NCI-H187 treated with DMSO at 0.1 percent for 48 hours (cell line): ENCODE measurements at places on chromosomes 1 and 21.
A peak's percentile ranks its signal among the peaks of the same experiment; 100 is the strongest.

GRCh38 chr1:43933386-43934100 lies at the start of gene ARTN:
Gene ARTN, plus strand, starts transcription at chr1:43933801. Its CDS starts 1,856 bp downstream, at chr1:43935657.
- DNase-seq: no peak

DNA sequence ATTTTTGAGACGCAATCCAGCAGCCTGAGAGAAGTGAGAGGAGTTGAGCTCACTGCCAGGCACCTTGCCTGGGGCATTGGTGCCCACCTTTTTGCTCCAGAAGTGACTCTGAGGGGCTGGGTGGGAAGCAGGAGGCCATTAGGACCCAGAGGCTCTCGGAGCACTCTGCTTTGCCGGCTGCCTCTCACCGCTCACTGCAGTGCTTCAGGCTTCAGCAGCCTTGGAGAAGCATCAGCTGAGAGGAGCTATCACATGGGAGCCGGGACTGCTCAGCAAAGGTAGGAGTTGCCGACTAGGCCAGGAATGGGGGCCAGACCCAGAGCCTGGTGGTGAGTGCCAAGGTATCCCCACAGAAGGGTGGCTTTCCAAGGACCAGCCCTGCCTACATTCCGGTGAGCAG lies at the start of gene GPR61:
Gene GPR61 (plus strand): TSS at position 197 of the 400 bp plus-strand sequence. CDS start 3,151 bp downstream, outside the sequence.
- DNase-seq: no peak

DNA sequence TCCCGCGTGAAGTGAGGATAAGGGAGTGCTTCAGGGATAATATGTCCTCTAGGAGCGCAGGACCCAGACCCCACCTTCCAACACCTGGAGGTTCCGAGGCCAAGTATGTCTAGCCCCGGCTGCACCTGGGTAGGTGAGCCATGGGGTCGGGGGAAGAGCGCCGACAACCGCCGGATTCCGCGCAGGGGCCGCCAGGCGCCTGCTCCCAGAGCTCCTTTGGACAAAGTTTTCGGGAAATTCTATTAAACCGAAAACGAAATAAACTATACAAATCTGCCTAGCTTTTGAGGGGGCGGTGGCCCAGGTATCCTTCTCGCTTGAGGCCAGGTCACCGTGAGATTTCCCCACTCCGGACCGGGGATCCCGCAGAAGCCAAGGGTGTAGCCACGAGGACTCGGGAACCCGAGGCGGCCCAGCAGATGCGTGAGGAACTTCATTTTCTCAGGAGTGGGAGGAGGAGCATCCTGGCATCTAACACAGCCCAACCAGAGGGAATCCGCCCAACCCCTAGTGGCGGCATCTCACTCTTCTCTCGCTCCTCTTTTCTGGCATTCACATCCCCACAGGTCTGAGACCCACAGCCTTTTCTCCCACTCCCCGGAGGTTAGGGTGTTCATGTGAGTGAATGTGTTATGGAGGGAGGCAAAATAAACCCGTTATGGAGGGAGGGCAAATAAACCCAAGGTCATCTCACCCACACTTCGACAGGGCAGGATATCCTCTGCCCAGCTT lies 2.3 kb upstream of the DMRTA2 start:
- no peak for DNase-seq

- peak; percentile 36 for DNase-seq
Observed at GRCh38 chr1:15740924-15741850, 1.1 kb upstream of the TMEM82 start.

DNA sequence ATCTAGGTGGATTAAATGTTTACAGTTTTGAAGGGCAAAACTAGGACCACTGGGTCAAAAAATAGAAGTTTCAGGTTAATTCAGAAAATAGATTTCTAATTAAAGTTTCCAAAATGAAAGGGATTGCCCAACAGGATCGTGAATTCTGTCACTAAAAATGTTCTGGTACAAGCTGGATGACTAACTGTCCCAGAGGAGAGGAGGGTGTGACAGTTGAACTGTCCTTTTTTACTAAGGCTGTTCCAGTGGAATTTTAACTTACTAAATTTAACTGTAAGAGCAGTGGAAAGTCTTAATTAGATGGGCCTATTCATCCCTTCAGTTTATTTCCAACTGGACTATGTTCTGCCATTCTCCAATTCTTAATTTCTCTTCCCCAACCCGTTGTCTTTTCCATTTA lies 7.2 kb downstream of the SNX7 start:
- DNase-seq: no peak

GRCh38 chr1:152986578-152986977 lies 2.7 kb downstream of the SPRR1A start:
- DNase-seq: no peak

- no peak for DNase-seq
Observed at GRCh38 chr1:50421366-50421748, 1.9 kb downstream of the DMRTA2 start.

DNA sequence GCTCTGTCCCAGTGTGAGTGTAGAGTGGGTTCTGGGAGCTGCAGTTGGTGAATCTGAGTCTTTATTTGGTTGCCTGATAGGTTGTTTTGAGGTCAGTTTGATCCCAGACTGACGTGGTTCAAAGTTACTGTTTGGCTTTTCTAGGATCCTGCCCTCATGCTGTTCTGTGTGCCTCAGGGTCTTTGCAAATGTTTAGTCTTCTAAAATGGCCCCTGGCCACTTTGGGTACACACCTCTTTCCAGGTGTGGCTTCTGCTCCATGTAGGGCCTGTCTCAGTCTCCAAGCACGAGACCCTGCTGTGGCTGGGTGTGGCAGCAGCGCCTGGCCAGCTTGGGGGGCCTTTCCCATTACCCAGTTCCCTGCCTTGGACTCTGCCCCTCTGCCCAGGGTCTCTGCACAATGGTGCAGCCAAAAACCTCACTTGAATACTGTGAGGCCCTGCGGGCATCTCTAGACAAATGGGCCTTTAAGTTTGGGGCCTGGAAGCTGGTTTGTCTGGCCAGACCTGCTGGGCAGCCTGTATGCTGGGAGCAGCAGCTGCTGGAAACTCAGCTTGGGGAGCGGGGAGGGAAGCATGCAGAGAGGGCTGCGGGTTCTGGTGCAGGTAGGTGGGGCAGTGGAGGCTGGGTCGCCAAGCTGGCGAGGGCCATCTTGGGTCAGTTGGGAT lies 5.6 kb downstream of the PTPRF start:
- DNase-seq: no peak
